ENCODE measurements at places on chromosomes 12 and 14.

GRCh38 chr12:92030618-92031017 is 115.0 kb downstream of the BTG1 start:
- no peaks in the 10 kb centered on the region for H3K27me3 ChIP-seq
- no peaks in the 10 kb centered on the region for H3K36me3 ChIP-seq
- no peak overlapping the region for H3K27ac ChIP-seq
- H3K4me3 ChIP-seq, result no peak overlapping the region

GRCh38 chr14:60349663-60350365 is 100.8 kb downstream of the PPM1A start:
- no peaks in the 10 kb centered on the region for H3K36me3 ChIP-seq
- DNase-seq, result peak; percentile 56
- no peak overlapping the region for H3K4me3 ChIP-seq
- H3K27ac ChIP-seq, result no peak overlapping the region
- H3K27me3 ChIP-seq, result peaks cover 15% of the 10 kb centered on the region

GRCh38 chr14:83714151-83714550 is 1815.8 kb upstream of the FLRT2 start:
- H3K36me3 ChIP-seq, result no peaks in the 10 kb centered on the region
- H3K4me3 ChIP-seq, result no peak overlapping the region
- DNase-seq, result no peak

DNA sequence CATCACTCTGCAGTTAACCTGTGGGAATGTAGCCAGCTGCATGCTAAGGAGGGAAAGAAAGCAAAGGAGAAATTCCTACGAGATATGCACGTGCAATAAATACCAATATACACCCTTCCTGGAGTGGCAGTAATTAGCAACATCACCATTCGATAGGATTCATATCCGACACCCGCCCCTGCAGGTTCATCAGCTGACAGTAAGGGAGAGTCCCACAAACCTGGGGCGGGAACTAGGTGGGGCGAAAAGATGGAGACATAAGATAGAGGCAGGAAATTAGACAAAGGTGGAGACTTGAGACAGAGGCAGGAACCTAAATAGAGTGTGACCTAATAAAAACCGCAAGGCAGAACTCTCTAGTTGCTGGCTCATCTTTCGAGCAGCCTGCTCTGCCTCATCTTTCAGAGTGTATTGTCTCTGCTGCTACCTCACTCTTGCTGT is 51.6 kb downstream of the PLEKHG3 start:
- H3K27me3 ChIP-seq, result peaks cover 8% of the 10 kb centered on the region
- H3K36me3 ChIP-seq, result no peaks in the 10 kb centered on the region
- H3K4me1 ChIP-seq, result peaks cover 23% of the 10 kb centered on the region
- peak; percentile 21 for DNase-seq
- H3K27ac ChIP-seq, result no peak overlapping the region

DNA sequence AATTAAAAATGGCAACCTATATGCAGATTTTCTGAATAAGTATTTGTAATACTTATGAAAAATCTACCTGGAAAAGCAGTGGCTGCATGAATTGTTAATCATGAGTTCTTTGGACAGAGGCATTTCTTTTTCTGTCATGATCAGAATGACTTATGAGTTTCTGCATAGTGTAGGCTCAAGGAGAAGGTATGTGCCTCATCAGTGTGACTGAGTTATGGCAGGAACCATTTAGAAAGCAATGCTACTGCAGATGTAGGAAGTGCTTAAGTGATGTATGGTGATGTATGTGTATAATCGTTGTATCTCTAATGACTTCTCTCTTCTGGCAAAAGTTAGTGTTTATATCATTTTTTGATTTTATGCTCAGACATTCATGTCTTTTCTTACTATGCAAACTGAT is 816.4 kb upstream of the FBXO33 start:
- no peak for DNase-seq
- H3K27ac ChIP-seq, result no peak overlapping the region
- H3K4me1 ChIP-seq, result no peaks in the 10 kb centered on the region
- H3K4me3 ChIP-seq, result no peak overlapping the region
- H3K27me3 ChIP-seq, result no peaks in the 10 kb centered on the region

- H3K27ac ChIP-seq, result no peak overlapping the region
- peaks cover 44% of the 10 kb centered on the region for H3K36me3 ChIP-seq
- no peak overlapping the region for H3K4me3 ChIP-seq
- no peak for DNase-seq
Measured at GRCh38 chr14:103694572-103695026, 20.7 kb downstream of the XRCC3 start.

DNA sequence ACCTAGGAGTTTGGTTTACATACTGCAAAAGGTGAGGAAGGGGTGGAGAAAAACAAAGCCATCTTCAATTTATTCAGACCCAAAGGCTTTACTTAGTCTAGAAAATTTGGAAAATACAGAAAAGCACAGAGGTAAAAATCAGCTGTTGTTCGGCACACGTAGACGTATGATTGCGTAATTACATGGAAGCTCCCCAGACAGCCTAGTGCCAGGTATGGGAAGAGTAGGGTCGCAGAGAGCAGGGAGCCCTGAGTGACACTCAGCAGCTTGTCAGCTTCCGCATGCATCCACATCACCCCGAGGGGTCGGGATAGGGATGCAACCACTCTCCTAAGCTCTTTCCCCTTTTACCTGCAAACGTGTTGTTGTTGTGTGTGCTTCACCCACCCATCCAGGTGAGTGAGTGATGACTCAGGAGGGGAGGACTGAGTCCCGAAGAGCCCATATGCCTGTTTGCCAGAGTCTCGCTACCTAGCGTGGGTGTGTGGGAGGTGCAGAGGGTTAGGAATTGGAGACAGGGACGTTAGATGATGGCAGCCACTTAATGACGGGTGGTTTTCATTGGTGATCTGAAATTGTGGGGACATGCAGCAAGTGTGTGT is 20.1 kb downstream of the PIWIL1 start:
- H3K27ac ChIP-seq, result no peak overlapping the region
- no peaks in the 10 kb centered on the region for H3K36me3 ChIP-seq
- no peaks in the 10 kb centered on the region for H3K4me1 ChIP-seq
- no peak for DNase-seq

- no peak overlapping the region for H3K4me3 ChIP-seq
- H3K36me3 ChIP-seq, result peaks cover 18% of the 10 kb centered on the region
- no peaks in the 10 kb centered on the region for H3K27me3 ChIP-seq
- peak; percentile 61 for DNase-seq
- peaks cover 25% of the 10 kb centered on the region for H3K4me1 ChIP-seq
Measured at GRCh38 chr12:6234214-6234613, 34.0 kb downstream of the CD9 start.

DNA sequence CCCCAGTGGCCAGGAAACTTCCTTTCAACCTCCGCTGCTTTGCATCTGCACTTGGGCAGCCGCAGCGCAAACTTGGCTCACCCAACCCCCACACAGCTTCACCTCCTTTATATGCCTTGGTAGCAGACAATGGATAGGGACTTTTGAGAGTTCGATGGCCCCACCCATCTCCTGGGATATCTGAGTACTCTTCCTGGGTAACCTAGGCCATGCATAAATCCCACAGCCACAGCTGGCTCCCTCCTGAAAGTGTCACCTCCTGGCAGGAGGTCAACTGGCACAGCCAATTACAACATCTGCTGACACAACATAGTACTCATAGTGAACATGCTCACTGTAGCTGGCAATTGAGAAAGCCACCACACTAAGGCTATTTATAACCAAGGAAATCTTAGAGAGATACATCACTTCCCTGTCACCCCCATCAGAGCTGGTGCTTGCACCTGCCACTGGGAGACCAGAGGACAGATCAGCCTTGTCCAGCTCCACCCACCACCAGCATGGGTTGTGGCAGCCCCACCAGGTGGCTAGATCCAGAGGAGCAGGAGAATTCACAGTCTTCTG is 410.0 kb downstream of the SYT1 start:
- H3K36me3 ChIP-seq, result no peaks in the 10 kb centered on the region
- H3K27ac ChIP-seq, result no peak overlapping the region
- H3K4me1 ChIP-seq, result no peaks in the 10 kb centered on the region
- no peak overlapping the region for H3K4me3 ChIP-seq
- no peak for DNase-seq

DNA sequence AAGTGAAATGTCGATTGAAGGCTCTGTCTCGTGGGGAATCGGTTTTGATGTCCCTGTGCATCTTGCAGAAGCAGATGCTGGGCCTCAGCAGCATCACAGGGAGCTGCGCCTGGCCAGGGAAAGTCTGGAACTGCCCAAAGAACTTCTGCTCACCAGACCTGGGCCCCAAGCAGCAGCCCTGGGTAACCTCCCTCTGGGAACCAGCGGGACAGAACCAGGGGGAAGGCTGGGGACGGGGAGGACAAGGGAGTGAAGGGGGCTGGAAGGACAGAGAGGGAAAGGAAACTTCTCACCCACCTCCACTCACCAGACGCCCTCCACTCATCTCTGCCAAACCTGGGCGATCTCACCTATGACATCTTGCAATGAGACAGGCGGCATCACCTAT is 26.8 kb upstream of the C14orf180 start:
- no peak overlapping the region for H3K27ac ChIP-seq
- H3K4me1 ChIP-seq, result no peaks in the 10 kb centered on the region
- H3K4me3 ChIP-seq, result no peak overlapping the region
- H3K27me3 ChIP-seq, result peaks cover 8% of the 10 kb centered on the region
- no peaks in the 10 kb centered on the region for H3K36me3 ChIP-seq
- DNase-seq, result no peak

DNA sequence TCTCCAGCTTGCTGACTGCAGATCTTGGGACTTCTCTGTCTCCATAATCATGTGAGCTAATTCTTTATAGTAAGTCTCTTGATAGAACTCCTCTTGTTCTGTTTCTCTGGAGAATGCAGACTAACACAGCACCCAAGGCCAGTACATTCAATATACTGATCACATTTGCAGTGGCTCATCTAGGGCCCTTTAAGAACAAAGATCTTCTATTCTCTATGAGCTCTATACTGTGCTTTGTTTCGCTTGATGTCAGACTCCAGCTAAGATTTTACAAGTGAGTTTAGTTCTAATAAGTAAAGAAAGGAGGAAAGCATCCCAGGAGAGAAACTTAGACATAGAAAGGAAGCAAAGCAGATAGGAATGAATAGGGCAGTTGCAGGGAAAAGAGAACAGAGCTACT is 69.3 kb upstream of the TMPO start:
- H3K4me1 ChIP-seq, result no peaks in the 10 kb centered on the region
- H3K27ac ChIP-seq, result no peak overlapping the region
- no peak overlapping the region for H3K4me3 ChIP-seq
- no peak for DNase-seq

DNA sequence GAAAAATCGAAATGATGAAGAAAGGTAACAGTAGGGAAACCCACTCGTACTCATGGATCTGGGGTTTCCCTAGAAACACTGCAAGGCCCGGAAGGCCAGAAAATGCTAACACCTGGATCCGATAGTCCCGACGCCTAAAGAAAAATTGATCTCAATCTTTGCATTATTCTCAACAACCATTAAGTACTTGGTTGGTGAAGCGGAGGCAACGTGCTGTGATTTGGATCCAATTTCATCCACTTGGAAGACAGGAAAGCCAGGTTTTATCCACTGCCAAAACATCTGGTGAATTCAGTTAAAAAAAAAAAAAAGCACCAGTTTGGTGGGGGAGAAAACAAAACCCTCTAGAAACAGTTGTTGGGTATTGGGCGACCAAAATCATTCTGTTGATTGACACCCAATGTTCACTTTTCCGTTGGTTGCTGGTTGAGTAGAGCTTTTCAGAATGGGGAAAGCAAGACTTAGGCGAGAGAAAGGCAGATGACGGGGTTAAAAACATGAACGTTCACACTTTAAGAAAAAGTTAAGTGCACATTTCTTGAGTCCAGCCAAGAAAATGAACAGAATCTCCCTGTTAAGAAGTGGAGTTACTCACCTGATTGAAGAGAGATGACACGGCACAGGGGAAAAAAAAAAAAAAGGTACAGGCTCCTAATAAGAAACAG is 41.9 kb upstream of the MED13L start:
- no peak overlapping the region for H3K4me3 ChIP-seq
- H3K4me1 ChIP-seq, result peaks cover 19% of the 10 kb centered on the region
- peak overlapping the region; percentile 1 for H3K27ac ChIP-seq
- peak; percentile 36 for DNase-seq
- H3K27me3 ChIP-seq, result no peaks in the 10 kb centered on the region
- no peaks in the 10 kb centered on the region for H3K36me3 ChIP-seq

GRCh38 chr12:110224379-110225304 is 56.4 kb upstream of the ATP2A2 start:
- peak overlapping the region; percentile 25 for H3K4me3 ChIP-seq
- peaks cover 5% of the 10 kb centered on the region for H3K4me1 ChIP-seq
- H3K27ac ChIP-seq, result peak overlapping the region; percentile 73
- peak; percentile 89 for DNase-seq

- H3K36me3 ChIP-seq, result no peaks in the 10 kb centered on the region
- no peaks in the 10 kb centered on the region for H3K4me1 ChIP-seq
- no peak overlapping the region for H3K4me3 ChIP-seq
- H3K27me3 ChIP-seq, result peaks cover 2% of the 10 kb centered on the region
- H3K27ac ChIP-seq, result no peak overlapping the region
- peak; percentile 34 for DNase-seq
Measured at GRCh38 chr14:20857630-20858261, 33.4 kb upstream of the RNASE3 start.

GRCh38 chr12:91256411-91256810 is 73.8 kb upstream of the DCN start:
- no peak overlapping the region for H3K4me3 ChIP-seq
- no peaks in the 10 kb centered on the region for H3K36me3 ChIP-seq
- no peaks in the 10 kb centered on the region for H3K27me3 ChIP-seq
- no peak overlapping the region for H3K27ac ChIP-seq

DNA sequence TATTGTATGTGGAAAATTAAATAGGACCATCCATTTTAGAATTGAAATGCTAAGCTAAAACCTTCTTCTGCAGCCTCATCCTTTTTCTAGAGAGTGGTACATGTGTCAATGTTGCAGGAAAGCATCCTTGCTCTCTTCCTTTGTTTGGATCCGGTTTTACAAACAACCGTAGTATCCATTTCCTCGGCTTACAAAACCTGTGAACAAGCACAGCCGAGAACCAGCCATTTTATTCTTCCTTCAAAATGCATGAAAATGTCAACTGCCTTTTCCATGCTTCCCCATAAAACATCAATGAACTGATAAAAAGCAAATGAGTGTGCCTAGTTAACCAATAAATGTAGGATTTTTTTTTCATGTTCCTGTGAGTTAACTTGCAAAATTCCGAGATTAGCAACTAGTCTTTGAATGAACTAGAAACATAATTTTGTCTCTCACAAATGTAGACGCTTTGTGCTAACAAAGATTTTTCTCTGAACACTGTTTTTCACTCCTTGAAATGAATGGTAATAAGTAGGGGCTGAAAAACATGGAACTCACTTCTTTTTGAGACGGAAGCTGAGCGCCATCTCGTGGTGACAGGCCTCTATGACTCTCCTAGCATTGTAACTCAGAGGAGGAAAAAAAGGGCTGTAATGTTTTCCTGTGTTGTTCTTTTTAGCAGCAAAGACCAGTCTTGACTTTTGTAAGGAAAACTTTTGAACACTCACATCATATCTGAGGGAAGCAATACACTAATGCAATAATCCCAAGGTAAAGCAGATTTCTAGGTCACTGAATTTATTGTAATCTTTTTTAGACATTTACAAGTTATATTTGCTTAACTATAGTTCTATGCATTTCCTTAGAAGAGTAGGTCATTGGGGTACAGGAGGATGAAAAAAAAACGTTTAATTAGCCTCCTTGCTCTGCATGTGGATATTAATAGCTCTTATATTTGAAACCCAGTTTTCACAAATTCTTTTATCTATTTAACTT is 157.4 kb upstream of the FOXG1 start:
- DNase-seq, result peak; percentile 1
- no peaks in the 10 kb centered on the region for H3K4me1 ChIP-seq
- no peaks in the 10 kb centered on the region for H3K27me3 ChIP-seq
- no peak overlapping the region for H3K4me3 ChIP-seq
- no peaks in the 10 kb centered on the region for H3K36me3 ChIP-seq

All from IMR-90 (cell line).